ENCODE measurements at places on chromosomes 11 and 22.

DNA sequence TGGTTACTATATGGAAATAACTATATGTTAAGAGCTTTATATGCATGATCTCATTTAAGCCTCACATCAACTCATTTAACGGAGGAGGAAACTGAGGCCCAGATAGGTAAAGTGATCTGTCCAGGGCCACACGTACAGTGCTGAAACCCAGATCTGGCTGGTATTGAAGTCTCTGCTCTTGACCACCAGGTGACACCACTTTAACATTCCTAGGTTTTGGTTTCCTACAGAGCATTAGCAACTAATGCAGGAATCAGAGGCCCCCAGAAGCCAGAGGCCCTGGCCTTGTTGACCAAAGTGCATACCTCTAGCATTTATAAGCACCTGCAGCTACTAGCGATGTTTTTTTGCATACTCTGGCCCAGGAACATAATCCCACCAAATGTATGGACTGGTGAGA lies 12.9 kb upstream of the LIMK2 start:
- DNase-seq, result no peak

DNA sequence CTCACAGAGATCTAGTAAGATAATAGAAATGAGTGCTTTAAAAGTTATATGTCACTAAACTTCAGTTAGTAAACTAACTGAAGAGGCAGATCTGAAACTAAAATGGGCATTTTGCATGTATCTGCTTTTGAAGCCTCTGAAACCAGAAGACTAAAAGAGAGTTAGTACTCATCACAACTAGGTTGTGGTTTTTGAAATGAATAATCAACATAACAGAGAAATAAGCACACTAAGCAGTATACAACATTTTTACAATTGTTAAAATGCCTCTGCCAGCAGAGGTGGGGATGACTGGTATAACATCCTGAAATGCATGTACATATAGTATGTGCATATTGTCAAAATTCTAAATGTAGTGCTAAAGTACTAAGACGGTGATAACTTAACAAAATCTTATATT lies 564.5 kb downstream of the DLG2 start:
- DNase-seq, result no peak

DNA sequence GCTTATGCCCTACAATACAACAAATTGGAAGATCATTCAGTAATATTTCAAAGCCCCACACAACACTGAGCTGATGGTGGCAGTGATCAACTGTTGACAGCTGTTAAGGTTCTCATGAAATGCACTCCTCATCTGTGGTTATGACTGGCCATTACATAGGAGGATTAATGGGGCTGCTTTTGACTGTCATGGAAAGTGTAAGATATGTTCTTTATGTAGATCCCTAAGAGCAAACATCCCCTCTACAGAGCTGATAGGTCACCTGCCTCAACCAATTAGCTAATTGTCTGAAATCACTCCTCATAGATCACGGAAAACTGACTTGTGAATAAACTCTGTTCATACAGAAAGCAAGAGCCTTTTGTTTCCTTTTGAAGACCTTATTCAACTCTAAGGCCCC lies 78.1 kb downstream of the GAB2 start:
- no peak for DNase-seq

GRCh38 chr11:60170566-60170965 lies 12.3 kb downstream of the MS4A6A start:
- DNase-seq, result no peak

GRCh38 chr22:29635734-29636357 lies 32.4 kb downstream of the NF2 start:
- no peak for DNase-seq
